Keratinocyte (primary cell): ENCODE measurements at places on chromosomes 3 and 15. TPM values are rescaled to one million over a fixed set of nuclear protein-coding genes. Genes with fewer than 3 reads are reported as not detected.

GRCh38 chr3:186976837-186977750, 46.8 kb downstream of the ST6GAL1 start:
- no peak for DNase-seq

DNA sequence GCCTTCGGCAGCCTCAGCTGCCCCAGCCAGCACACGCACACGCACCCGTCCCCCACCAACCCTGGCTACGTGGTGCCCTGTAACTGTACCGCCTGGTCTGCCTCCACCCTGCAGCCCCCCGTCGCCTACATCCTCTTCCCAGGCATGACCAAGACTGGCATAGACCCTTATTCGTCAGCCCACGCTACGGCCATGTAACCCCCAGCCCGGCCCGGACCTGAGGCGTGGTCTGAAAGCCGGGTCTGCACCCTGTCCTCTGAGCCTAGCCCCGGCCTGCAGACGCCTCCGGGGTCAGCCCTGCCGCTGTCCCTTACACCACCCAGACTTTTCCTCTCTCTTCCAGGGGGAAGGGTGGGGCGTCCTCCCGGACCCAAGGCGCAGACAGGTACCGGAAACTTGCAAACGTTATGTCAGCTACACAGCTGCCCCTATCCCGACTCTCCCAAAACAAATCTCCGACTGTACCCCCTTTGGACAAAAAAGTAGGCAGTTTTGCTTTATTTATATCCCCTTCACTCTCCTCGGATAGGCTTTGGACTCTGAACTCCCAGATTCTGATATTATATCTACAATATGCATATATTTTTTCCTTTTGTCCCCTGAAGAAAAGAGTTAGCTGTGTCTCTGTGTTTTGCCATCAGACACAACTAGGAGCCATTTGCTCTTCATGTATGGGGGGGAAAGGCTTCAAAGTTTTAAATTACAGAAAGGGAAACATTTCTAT, 1.4 kb downstream of the SOX14 start:
- DNase-seq = no peak

DNA sequence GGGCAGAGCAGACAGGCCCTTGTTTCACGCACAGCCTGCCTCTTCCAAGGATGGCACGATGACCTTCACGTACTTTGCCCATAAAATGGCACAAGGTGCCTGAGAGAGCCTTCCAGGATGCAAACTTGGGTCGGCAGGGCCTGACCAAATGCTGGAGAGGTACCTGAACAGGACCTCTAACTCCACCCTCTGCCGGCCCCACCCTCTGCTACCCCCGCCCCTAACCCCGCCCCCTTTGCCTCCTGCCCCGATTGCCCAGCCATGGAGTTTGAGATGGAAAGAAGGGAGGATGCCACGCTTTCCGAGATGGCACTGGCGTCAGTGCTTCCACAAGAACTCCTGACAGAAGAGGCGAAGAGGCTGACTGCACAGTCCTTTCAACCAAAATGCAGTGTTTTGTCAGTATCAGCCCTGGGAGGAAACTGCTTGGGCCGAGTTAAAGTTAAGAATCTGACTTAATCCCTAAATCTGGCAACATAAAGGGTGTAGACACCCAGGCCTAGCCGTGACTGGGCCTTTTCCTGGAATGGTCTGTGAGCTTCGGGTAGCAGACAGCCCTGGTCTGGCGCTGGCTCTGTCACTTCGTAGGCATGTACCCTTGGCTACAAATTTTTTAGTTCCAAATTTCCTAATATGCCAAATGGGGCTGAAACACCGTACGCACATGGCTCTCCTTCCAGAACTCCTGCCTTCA, 230.3 kb upstream of the RGMA start:
- DNase-seq = no peak

- DNase-seq = no peak
Observed at GRCh38 chr15:67863442-67863987, 23.7 kb upstream of the RNU6-1 start.

DNA sequence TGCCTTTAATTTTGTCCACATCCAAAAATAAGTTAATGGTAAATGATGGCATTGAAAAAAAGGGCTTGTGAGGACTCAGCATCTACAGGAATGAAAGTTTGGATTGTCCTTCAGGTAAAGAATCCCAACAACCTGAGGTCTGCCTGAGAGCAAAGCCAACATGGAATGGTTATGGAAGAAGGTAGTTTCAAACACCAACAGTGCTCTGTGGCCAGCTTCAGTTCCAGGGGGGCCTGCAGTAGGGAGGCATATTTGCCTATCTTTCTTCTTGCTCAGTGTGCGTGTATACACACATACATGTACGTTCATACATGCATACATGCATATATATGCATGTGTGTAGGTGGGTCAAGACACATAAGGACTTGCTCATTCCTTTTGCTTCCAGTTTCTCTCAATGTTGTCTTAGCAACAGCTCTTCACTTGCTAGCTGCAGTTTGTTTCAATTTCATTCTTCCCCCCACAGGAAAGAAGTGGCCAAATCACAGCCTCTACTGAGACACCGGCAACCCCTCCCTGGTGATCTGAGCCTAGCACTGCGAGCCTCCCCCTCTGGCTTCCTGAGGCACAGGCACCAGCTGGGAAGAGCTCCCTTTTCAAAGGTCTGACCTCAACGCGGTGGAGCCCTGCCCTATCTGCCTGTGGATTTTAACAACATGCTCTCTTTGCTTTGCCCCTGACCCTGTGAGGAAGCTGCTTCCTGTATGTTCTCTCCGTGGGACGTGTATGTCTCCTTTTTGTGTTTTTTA, 146.2 kb downstream of the KLF13 start:
- no peak for DNase-seq

DNA sequence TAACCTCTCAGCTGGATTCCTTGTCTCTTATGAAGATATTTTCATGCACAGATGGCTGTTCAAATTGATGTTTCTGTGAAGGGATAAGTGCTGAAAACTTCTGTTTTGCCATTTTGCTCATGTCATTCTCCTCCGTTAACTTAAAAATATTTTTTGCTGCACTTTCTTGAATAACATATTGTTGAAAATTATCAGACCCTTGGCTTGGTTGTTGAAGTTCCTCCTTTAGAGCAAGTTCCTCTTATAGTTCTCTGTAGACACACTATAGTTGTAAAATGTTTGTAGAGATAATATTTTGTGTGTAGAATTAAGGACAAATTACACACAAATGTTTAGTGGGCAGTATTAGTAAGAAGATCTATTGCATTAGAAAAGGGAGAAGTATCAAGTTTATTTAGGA, 300.4 kb downstream of the SV2B start:
- no peak for DNase-seq

Gene MESP1
- polyA plus RNA-seq = 0.05 TPM in 1 of 3 replicates, not detected in the others

Gene SLC2A2
- not detected in 3 replicates for polyA plus RNA-seq

Gene PLSCR1
- polyA plus RNA-seq = 42.4 to 132 TPM (median 77.6 TPM) in 3 replicates

Gene RSL24D1
- polyA plus RNA-seq = 38.5 to 99.9 TPM (median 46.6 TPM) in 3 replicates

Gene SAMMSON
- polyA plus RNA-seq = not detected in 3 replicates
